Activated CD8-positive, alpha-beta T cell treated with anti-CD3 and anti-CD28 coated beads, Interleukin-2, amount 10 ng/mL, durations not matched to agents 7 days and 5 days (primary cell): ENCODE measurements at places on chromosomes 5 and 9. TPM values are rescaled to one million over a fixed set of nuclear protein-coding genes. Genes with fewer than 3 reads are reported as not detected.

DNA sequence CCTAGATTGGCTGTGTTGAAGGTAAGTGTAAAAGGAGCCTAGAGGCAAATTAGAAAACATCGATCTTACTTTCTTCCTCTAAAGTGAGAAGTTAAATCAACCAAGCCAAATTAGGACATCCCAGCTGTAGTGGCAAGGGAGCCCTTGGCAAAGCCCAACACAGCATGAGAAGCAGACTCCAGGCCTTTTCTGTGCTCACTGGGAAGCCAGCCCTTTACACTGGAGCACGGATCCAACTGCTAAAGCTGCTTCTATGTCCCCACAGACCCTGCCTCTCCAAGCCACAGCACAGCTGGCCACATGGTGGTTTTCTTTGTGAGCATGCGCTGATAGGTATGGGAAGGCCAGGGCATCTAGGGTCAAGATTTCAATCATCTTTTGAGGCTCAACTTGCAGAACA is 94.1 kb downstream of the APBA1 start:
- DNase-seq, result no peak

- DNase-seq, result no peak
Measured at GRCh38 chr5:144438237-144438636, 267.6 kb downstream of the KCTD16 start.

The EDIL3 gene
- total RNA-seq, result not detected

GRCh38 chr5:134568761-134569695 is 43.6 kb downstream of the JADE2 start:
- DNase-seq, result no peak

GRCh38 chr5:177330991-177331842 is 19.5 kb upstream of the MXD3 start:
- no peak for DNase-seq

DNA sequence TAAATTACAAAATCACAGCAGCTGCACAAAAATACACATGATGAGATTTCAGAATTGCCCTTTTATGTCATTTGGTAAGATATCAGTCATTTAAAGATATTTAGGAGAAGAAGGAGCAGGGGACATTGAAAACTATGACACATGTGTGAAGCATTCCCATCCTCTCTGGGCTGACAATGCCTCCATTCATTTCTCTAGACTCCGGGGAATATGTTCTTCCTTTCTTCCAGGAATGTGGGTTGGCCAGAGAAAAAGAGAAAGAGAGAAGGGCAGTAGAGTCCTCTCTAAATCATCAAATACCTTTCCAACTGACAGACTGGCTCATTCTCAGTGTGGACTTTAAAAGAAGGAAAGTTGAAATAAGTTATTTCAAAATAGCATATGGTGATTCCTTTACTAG is 205.6 kb upstream of the ADAMTSL1 start:
- DNase-seq, result no peak

The CDKN2A gene
- 39.7 TPM for total RNA-seq

GRCh38 chr5:1103505-1104326 is 8.1 kb downstream of the SLC12A7 start:
- DNase-seq, result peak; percentile 51

The PHF24 gene
- total RNA-seq, result not detected

- no peak for DNase-seq
Measured at GRCh38 chr5:11946317-11946716, 42.1 kb upstream of the CTNND2 start.

GRCh38 chr5:159049844-159050315 is 49.8 kb downstream of the EBF1 start:
- no peak for DNase-seq

- DNase-seq, result no peak
Measured at GRCh38 chr9:99180199-99180598, 41.5 kb downstream of the ALG2 start.

The TMEM215 gene
- total RNA-seq, result not detected

DNA sequence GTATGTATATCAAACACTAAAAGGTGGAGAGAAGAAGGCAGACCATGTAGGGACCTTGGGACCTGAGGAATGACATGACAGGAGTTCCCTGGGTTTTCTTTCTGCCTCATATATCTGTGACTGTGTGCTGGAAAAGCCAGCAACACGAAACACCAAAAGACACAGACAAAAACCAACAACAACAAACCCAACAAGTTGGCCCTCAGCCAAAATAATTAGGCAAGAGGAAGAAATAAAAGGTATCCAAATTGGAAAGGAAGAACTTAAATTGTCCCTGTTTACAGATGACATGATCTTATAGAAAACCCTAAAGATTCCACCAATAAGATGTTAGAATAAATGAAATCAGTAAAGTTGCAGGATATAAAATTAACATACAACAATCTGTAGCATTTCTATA is 21.7 kb downstream of the ABO start:
- DNase-seq, result no peak

DNA sequence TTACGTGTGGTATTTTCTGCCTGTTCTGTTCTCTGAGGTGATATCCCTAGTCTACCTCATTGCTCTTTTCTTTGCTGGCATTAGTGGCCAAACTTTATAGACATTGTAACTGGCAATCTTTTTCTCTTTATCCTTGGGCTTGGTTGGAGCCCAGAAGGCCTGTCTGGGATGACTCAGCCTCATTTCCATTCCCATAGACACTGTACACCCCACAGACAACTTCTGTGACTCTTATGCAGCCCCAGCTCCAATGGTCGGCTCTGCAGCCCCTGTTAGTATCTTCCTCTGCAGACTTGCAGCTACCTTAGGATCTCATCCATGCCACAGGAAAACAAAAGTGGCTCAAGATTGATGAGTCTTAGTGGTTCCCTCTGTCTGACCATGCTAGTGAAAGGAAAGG is 79.8 kb downstream of the CFAP95 start:
- DNase-seq, result no peak

DNA sequence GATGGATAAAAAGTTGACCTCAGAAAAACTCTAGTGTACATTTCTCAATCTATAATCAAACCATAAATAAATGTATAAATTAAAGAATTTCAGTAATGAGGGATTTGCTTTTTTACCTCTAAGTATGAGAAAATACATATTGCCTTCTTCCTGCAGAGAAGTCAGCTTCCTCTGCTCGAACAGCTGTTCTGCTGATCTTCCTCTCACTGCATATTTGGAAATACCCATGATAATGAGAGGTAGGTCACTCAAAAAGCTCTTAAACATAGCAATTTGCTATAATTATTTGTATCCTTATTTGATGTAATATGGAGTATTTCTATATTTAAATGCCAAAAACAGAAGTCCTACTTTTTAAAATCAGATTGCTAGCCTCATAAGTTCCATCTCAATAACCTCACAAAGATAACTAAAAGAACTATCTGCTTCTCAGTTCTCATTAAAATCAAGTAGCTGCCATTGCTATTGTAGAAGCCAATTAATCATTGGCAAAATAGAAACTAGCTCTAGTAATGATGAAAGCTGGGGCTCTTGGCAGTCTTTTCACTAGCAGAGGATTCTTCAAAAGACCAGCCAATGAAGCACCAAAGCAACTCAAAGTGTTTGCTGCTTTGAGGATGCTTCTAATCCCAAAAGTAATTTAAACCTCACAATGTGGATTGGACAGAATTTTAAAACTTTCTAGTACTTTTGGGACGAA is 35.7 kb upstream of the OR13D1 start:
- DNase-seq, result no peak

The ANKRD55 gene
- total RNA-seq, result 0.37 TPM

The PCDHA9 gene
- not detected for total RNA-seq

The SV2C gene
- 0.03 TPM for total RNA-seq

The GDA gene
- total RNA-seq, result not detected

The RRAGA gene
- 44.7 TPM for total RNA-seq

DNA sequence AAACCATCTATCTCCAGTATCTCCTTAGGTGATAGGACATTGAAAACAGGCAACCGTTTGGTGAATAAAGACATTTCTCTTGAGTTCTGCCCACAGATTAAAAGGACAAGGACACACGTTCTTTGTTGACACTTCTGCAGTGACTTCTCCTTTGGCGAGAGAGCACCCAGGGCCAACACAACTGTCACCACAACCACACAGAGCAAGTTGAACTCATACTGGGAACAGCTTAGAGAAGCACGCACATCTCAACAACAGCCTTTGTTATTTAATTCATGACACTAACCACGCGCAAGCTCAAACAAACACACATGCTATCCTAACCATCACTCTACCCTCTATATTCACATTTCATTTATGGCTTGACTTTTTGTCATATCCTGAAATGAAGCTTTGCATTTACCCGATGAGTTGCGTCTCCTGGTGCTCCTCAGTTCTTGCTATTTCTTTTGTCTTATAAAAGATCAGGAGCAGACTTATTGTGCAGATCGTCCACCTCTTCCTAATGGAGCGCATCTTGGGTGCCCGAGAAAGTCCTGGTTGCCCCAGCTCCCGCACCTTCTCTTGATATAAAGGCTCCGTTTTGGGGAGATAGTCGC is 543 bp downstream of the ST8SIA4 start:
- DNase-seq, result peak; percentile 52

The FBP2 gene
- not detected for total RNA-seq

- peak; percentile 38 for DNase-seq
Measured at GRCh38 chr9:128946571-128947276, 679 bp downstream of the DOLK start.

DNA sequence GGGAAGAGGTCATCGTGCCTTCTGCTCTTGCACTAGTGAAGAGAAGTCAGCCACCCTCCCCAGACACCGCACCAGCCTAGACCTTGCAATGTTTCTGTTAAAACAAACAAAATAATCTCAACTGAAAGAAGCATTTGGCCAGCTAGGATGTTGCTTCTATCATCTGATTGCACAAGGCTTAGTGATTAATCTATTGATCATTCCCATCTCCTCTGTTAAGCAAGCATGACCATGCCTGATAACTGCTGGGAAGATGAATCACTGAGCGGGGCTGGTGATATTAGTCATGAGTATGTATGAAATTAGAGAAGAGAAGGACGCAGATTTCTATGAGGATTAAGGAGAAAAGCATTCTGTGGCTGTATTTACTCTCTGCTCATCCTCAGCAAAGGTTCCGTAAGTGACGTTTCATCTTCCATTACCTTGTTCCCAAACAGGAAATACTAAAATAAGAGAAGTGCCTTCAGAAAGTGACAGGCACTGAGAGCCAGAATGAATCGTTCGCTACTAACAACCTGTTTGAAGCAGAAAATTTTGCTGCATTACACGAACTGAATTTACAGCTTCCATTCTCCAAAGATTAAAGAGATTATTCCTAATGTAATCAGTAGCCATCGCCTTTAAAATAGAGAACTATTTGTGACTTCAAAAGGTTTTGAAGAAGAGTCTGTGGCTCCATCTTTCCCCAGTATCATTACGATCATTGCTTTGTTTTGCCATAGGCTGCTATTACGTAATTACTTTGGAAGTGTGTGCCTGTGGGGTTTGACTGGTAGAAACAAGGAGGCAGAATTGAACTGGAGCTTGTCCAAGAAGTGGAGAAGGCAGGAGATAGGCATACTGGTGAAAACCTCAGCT is 219.1 kb downstream of the MED10 start:
- DNase-seq, result no peak

DNA sequence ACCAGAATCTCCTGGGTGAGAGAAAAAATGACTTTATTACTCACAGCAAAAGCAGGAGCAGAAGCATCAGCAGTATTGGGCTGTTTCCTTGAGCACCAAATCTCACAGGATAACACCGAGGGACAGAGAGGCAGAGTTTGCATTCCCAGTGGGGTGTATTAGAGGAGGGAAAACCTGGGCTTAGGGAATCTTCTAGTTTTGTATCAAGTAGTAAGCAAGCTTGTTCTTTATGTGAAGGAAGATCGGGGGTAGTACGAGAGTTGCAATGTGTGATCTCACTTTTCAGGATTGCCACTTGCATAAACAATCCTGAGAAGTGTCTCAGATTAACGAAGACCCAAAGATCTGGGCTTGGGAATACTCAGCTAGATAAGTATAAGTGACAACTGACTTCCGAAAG is 1163.0 kb downstream of the TAF11L14 start:
- DNase-seq, result no peak

The NIM1K gene
- total RNA-seq, result 0.61 TPM

The PRSS3 gene
- total RNA-seq, result not detected

The NUTM2G gene
- not detected for total RNA-seq

- no peak for DNase-seq
Measured at GRCh38 chr5:149748471-149749094, 18.5 kb downstream of the PPARGC1B start.

DNA sequence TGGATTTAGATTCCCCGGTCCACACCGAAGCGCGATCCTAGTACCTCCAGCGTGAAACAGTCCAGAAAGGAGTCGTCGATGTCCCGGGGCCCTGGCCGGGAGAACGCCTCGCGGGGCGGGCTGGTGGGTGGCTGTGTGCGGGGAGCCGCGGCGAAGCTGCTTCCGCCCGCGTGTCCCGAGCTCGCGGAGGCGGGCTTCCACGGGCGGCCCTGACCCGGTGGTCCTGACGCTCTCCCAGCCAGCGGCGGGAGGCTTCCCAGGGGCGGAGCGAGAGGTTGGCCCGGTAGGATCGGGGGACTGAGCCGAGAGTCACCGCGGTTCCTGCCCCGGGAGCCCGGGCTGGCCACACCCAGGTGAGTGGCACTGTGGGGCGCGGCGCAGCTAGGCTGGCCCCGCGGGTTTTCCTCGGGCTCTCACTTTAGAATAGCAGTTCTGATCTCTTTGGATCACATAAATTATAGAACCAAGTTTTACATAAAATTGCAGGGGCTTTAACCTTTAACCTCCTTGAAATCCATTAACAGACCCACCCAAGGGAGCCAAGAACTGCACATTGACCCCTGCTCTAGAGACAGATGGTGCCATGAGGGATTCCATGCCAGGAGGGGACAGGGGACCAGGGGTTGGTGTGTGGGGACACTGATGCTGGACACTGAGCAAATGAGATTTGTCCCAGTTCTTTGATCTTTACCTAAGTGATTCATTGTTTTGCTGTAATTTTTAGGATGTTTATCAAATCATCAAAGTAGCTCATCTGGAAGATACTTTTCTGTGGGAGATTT is 29.2 kb upstream of the IL31RA start:
- no peak for DNase-seq

DNA sequence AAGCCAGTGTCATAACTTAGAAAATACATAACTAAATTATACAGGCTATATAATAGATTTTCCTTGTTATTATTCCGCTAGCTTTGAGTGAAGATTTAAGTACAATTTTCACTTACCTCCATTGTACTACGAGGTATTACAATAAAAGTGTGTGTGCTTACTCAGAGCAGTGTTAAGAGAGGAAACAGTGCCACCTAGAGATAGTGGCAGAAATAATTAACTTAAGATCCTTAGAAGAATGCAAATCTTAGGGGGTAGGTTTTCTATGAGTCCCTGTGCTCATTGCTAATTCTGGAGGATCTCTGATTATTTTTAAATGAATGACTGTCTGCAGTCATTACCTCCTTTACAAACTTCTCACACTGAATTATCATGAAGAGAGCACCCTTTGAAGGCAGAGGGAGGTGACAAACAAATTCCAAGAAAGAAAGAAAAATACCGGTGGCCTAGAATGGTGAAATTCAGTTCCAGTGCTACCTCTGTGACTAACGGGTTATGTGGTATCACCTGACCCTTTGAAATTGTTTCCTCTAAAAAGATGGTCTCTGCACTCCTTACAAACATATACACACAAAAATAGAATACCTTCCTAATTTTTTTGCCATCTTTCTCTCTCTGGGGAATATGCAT is 379.8 kb downstream of the TRIM36 start:
- DNase-seq, result no peak
